ENCODE measurements at places on chromosomes 7 and 10.

DNA sequence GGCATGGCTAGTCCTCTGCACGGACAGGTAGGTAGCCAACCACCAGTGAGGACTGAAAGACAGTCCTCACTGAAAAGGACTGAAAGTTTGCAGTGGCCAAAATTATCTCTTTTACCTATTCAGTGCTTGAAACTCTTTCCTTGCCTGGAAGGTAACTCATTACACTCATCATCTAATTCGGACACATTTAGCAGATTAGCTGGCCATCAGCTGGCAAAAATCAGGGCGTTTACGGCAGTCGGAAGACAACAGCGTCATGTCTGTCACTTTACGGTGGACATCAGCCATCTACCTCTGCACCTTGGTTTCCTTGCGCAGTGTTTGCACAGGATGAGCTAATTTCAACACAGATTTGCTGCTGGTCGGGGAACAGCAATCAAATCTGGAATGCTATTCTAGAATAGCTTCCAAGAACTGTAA is 740 bp downstream of the ANXA7 start:
- DNase-seq: no peak

- DNase-seq: no peak
Observed at GRCh38 chr10:21467633-21468032, 57.8 kb downstream of the SKIDA1 start.

DNA sequence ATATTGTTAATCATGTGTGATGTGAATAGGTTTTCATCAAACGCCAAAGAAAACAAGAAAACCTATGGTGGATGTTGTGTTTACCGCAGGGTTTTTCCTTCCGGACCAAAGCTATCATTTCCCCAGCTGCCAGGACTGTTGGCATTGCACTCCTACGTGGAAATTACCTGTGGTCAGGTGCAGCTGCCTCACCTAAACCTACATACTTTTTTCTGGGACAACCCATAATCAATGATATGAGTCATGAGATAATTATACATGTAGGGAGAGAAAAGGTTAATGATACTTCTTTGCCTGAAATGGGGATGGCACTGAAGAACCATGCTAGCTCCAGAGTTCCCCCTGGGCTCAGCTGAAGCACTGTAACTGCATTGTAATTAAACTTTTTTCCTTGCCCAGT is 223.6 kb upstream of the SEMA3E start:
- no peak for DNase-seq

- DNase-seq: no peak
Observed at GRCh38 chr10:110774069-110775019, 97.4 kb upstream of the PDCD4 start.

- DNase-seq: no peak
Observed at GRCh38 chr10:120765226-120765803, 85.8 kb upstream of the WDR11 start.

DNA sequence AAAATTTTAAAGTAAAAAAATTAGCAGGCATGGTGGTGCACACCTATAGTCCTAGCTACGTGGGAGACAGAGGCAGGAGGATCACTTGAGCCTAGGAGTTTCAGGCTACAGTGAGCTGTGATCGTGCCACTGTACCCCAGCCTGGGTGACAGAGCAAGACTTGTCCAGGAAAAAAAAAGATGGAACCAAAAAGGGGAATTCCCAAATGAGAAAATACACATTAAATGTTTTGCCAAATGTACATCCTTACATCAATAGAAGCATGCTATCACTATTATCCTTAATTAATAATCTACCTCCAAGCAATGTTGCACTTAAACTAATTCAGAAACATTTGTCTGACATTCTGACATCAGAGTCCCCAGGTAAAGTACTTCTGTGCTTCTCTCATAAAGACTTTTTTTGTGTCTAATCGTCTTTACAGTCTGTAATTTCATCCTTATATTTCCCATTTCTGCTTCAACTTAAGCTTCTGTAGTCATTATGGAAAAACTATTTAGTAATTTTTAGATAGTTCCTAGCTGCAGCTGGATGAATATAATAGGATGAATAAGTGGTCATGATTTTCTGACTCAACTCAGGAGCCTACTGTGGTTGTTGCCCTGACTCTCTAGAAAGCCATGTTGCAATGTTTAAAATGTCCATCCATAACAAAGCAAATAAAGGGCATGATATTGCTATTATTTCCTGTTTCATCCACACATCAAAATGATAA is 57.7 kb downstream of the MYPN start:
- DNase-seq: no peak

DNA sequence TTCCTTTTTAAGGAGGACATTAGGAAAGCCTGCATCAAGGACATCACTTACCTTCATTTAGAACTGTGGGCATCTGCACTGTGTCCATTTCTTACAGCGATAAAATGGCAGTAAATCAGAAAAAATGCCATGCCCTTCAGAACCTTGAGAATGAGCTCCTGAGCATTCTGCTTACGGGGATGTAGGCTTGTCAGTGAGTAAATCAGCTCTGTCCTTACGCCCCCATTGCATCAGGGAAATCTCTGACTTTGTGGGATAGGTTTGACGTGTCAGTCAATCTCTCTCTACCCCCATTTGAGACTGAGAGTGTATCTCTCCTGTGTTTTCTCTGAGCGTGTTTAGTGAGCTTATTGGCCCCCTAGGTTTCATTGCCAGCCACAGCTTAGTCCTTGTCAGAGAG is 837.1 kb downstream of the LRMDA start:
- no peak for DNase-seq

- no peak for DNase-seq
Observed at GRCh38 chr10:77070346-77070745, 567.3 kb downstream of the KCNMA1 start.

- DNase-seq: no peak
Observed at GRCh38 chr7:139725858-139726484, 51.8 kb downstream of the HIPK2 start.

- DNase-seq: no peak
Observed at GRCh38 chr7:143016996-143017395, 9.9 kb downstream of the OR9A2 start.

- no peak for DNase-seq
Observed at GRCh38 chr10:9222917-9223316, 1168.4 kb downstream of the GATA3 start.

- no peak for DNase-seq
Observed at GRCh38 chr7:620056-620455, 100.4 kb upstream of the PDGFA start.

GRCh38 chr10:107098326-107098725 is 66.2 kb downstream of the SORCS1 start:
- DNase-seq: no peak

GRCh38 chr7:272108-272615 is 17.8 kb upstream of the FOXL3 start:
- DNase-seq: no peak
